ENCODE measurements at places on chromosomes 6 and 20.

- no peak for DNase-seq
Measured at GRCh38 chr20:44959638-44960102, 527 bp downstream of the TOMM34 start.

DNA sequence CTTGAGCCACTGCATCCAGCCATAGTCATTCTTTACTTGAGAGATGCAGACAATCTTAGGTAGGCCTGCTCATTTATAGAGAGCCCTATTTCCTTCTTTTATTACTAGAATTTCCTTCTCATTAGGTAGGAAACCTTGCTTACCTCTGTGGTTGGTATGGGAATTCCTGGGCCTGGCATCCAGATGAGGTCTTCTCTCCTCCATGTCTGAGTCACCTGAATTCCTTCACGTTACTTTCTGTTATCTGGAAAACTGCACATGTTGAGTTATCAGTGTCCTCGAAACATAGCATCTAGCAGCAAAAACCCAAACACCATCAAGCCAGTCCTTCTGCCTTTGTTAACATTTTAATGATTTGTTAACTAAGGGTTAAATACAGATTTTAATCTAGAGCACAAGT lies 2.2 kb downstream of the ZNFX1 start:
- DNase-seq: no peak

DNA sequence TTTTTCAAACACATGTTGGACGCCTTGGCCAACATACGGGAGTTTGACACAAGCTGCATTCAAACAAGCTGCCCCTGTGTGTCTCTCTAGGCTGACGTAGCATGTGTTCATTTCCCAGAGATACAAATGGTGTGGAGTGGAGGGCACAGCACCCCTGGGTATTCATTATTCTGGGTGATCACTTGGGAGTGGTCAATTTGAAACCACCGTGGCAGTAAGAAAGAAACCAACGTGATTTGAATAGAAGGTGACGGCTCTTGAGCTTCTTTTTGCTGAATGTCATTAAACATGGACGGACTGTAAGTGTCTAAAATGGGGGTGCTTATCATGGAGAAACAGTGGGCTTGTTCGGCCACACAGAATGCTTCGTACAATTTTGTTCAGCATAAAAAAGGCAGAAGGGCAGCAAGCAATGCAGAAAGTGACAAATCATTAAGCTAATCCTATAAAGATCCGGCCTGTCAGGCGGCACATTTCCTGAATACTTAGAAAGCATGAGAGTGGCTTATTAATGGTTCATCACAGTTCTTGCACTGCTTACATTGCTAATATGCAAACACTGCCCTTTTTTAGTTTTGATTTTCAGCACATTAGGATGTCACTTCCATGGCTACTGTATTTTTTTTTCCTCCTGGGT lies 1261.9 kb upstream of the CITED2 start:
- peak; percentile 42 for DNase-seq

DNA sequence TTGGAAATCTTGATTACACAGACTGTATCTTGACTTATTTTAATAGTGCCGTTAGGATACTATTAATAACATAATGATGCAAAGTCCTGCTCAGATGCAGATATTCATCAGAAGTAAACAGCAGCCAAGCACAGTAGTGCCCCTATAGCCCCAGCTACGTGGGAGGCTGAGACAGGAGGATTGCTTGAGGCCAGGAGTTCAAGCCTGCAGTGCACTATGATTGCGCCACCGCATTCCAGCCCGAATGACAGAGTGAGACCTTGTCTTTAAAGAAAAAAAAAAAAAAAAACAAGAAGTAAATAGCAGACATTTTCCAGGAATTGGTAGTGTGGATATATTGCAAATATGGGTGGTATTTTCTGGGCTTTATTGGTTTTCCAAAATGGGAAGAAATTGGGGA lies 61.8 kb downstream of the TULP4 start:
- no peak for DNase-seq

- DNase-seq: no peak
Measured at GRCh38 chr6:113649276-113649675, 207.9 kb upstream of the MARCKS start.

GRCh38 chr6:78605909-78606446 lies 261.4 kb upstream of the IRAK1BP1 start:
- no peak for DNase-seq

- DNase-seq: no peak
Measured at GRCh38 chr6:139448051-139448649, 73.7 kb upstream of the CITED2 start.

- no peak for DNase-seq
Measured at GRCh38 chr6:132789396-132789776, 9.1 kb downstream of the SLC18B1 start.

DNA sequence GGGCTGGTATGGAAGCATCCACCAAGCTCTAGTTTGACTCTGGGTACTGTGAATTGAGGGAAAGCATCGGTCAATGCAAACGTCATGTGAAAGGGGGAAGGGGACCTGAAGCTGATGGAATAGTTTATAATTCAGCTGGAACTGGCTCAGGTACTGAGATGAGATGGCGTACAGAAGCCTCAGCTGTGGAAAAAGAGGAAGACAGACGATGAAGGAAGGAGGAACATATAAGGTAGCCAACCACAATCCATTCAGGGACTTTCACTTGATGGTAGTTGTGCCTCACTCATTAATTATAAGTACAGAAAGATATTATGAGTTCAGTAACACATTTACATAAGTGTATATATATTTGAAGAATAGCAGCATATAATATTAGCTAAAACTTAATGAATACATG lies 2.7 kb downstream of the CALHM5 start:
- no peak for DNase-seq

GRCh38 chr6:133889557-133890403 lies 867 bp downstream of the TCF21 start:
- DNase-seq: no peak

DNA sequence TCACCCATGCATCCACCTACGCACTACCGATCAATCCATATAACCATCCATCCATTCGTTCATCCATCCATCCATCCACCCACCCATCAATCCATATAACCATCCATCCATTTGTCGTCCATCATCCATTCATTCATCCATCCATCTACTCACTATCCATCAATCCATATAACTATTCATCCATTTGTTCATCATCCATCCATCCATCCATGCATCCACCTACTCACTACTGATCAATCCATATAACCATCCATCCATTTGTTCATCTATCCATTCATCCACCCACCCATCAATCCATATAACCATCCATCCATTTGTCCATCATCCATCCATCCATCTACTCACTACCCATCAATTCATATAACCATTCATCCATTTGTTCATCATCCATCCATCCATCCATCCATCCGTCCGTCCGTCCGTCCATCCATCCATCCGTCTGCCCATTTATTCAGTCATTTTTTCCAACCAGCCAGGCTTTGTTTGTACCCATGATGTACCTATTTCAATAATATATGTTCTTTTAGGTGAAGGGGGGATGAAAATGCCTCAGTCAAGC lies 6.1 kb upstream of the BPIFB6 start:
- DNase-seq: no peak

DNA sequence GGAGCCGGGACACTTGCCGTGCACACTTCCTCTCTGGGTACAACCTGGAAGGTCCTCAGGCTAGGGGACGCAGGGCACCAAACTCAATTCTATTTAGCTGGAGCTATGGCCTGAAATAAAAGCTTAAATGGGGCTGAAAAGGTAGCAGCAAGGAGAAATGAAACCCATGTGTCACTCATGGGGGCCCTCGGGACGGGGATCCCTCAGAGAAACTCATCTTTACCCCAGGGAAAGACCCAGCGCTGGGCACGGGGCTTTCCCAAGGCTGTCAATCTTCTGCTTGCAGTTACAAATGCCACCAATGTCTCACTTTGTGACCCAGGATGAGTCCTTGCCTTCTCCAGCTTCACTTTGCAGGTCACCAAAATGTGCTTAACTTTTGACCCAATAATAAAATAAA lies 16.5 kb downstream of the SNAI1 start:
- no peak for DNase-seq

- DNase-seq: no peak
Measured at GRCh38 chr6:25370178-25371036, 91.2 kb downstream of the CARMIL1 start.

DNA sequence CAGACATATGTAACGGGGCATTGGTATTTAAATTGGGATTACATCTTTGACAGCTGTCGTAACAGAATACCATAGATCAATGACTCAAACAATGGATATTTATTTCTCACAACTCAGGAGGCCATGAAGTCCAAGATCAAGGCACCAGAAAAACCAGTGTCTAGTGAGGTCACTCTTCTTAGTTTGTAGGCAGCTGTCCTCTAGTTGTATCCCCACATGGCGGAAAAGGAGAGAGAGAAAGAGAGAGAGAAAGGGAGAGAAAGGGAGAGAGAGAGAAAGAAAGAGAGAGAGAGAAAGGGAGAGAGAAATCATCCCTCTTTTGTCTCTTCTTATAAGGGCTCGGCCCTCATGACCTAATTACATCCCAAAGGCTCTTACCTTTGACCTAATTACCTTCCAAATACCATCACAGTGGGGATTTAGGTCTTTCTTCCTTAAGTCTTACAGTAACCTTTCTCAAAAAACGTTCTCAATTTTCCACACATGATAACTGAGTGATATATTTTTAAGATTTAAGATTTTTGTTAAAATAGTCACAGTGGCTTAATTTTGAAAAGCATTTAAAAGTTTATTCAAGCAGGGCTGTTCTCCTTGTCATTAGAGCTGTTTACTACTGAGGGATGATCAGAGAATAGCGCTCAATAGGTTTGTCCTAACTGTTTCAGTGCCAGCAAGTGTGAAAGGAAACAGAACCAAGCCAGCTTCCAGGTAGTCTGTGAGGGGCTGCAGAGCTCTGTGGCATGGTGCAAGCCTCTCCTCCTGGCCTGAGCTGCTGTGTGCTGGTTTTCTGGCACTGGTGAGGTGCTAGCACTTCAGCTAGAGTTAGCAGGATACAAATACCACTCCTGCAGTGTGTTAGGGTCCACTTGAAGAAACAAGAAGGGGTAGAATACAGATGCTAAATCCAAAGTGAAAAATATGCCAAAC lies 79.0 kb downstream of the IMPG1 start:
- no peak for DNase-seq

GRCh38 chr20:38222923-38223742 lies 37.4 kb downstream of the KIAA1755 start:
- DNase-seq: no peak

- DNase-seq: no peak
Measured at GRCh38 chr6:159819098-159819497, 19.0 kb downstream of the PNLDC1 start.

DNA sequence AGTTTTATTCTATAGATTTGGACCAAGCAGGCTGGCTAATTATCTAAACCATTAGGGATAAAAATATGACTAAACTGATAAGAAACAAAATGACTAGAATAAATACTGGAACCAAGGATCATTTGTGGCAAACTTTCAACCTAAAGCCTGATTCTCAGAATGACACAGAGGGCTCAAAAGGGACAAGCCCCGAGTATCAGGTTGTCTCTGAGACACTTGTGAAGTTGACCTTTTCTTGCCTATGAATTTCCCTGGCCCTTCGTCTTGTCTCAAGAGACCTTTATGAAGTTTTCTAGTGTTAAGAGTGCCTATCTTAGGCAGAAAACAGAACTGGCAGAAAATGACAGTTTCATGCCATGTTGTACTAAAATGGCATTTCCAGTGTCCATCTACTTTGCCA lies 68.3 kb downstream of the IMPG1 start:
- no peak for DNase-seq

DNA sequence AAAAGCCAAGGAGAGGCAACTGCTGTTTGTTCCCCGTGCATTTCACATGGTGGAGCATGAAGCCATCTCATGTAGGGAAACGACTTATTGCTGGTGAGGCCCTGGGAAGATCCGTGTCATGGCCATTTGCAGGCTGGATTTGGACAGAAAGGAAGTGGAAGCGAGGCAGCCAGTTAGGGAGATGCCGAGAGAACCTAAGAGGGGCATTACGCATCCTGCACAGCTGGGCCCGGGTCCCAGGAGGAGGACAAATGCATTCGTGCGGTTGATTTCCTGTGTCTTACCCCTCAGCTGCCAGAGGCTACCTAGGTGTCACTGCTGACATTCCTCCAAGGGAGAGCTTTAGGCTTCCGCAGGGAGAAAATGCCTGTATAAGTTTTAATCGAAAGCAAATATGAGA lies 316.2 kb upstream of the CDYL start:
- DNase-seq: no peak

GRCh38 chr20:3436864-3437574 lies 29.6 kb upstream of the DNAAF9 start:
- DNase-seq: no peak

- no peak for DNase-seq
Measured at GRCh38 chr20:50850721-50851286, 55.9 kb downstream of the BCAS4 start.

- DNase-seq: no peak
Measured at GRCh38 chr6:104608101-104608500, 251.6 kb downstream of the HACE1 start.

GRCh38 chr20:62914970-62915457 lies 11.3 kb downstream of the DIDO1 start:
- DNase-seq: no peak

- DNase-seq: no peak
Measured at GRCh38 chr6:148628251-148628650, 118.6 kb upstream of the UST start.

DNA sequence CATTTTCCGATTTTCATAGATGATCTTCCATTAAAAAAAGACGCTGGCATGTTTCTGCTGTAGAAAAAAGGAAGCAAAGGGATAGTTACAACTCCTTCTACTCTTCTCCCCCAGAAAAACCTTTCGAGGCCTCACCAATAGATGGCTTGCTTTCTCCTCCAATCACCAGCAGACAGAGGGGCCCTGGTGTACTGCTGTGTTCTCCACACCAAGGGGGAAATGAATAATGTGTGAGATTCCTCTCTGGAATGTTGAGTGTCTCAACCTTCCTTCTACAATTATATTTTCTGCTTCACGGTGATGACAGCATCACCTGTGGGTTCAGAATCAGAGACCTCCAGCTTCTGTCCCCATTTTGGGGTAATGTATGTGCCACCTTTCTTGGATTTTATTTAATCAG lies 185.7 kb upstream of the FLRT3 start:
- DNase-seq: no peak

- DNase-seq: no peak
Measured at GRCh38 chr6:14975471-14975817, 270.4 kb upstream of the JARID2 start.

DNA sequence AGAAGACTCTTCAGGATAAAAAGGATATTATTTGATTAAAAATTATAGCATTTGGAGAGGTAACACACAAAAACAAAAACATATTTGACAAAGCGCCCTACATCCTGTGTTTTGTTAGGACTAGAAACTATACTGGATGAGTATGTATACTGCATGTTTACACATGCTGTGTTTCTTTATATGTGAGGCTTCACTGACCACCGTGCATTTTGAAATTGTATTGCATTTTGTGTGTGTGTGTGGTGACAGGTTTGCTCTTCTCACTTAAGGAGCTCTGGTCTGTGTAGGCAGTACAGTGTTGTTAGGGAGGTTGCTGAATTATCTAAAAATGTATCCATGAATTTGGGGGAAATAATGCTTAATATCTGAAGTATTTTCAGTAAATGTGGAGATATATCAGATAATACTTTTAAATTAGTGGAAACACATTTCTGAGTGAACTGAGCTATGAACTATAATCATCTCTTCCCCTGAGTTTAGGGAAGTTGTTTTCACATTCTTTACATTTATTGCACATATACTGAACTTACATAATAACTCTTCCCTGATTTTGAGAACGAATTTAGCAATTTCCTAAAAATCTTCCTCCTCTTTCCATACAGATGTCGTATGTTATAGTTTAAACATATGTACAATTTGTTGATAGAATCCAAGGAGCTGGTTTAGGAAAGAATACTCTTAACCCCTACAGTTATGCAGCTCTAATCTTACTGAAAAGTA lies 43.3 kb downstream of the TMEM170B start:
- no peak for DNase-seq
